ENCODE measurements at places on chromosomes 3 and 15.

DNA sequence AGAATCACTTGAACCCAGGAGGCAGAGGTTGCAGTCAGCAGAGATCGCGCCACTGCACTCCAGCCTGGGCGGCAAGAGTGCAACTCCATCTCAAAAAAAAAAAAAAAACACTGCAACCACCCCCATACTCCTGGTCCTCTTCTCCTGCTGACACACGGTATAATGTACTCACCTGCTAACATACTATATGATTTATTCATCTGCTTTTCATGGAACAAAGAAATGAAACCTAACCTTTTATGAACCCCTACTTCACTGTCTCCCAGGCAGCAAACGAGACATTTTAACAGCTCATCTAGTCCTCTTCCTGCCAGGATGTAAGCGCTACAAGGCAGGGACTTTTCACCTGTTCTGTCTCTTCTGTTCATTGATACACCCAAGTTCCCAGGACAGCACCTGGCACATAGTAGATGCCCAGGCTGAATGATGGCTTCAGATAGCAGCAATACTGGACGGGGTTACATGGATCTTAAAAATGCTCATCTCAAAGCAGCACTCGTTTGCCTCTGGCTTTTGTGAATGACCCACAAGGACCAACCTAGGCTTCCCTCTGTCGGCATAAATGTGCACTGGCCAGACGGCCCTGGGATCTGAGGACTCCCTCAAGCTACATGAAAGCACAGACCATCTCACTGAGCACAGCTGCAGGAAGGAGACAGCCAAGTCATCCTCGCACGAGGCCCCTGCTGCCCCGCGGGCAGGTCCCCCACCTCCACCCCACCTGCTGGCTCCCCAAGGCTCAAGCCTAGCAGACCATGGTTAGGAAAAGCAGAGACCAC is 20.3 kb downstream of the XXYLT1 start:
- DNase-seq, result no peak

DNA sequence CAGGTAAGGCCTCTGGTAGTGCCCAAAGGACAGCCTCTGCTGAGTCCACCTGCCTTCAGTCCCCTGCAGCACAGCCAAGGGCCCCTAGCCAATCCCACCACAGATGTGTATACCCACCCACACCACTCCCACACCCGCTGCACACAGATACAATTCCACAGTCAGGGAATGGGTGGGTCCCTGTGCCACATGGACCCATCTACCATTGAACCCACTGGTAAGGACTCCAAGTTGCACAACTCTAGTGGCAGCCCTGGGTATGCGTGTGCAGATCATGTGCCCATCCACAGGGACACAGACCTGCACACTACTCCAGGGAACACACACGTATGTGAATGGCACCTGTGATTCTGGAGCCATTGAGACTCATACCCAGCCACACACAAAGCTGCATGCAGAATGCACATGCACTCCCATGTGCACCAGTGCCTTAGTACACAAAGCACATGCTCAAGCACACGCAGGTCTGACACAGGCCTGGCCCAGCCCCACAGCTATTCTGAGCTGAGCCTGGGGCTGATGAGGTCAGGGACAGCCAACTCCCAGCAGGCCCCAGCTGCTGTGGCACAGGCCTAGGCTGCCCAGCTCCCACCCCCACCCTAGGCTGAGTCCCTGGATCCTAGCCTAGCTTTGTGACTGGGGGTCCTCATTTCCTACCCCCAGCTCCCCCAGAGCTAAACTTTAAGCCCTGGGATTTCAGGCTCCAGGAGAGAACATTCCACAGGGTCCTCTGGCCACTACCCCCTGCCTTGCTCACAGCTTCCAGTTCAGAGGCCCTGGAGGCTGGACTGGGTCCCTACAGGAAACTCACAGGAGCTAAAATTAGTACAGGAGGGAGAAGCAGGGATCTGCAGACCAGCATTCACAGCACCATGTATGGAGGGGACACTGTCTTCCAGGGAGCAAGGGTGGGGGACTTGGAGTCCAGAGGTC is 2.7 kb upstream of the ALS2CL start:
- DNase-seq, result no peak

GRCh38 chr15:85002517-85002916 is 20.9 kb downstream of the PDE8A start:
- no peak for DNase-seq

DNA sequence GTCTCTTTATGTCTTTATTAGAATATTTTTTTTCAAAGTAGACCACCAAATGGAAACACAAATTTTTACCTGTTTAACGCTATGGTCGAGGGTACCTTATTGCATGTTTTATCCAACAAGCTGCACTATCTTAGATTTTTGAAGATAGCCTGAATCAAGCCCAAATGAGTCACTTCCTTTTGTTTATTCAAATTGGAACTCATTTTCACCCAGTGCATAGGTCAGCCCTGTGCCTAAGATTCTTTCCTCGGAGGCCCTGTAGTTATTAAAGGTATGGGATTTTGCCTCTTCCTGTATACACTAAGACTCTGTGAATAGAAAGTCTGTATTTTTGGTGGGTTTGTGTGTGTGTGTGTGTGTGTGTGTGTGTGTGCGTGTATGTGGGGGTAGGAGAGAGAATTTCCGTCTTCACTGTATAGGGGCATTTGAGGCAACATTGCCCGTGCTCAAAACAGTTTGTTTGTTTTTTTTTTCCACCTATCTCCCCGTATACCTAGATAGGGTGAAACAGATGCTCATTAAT is 358.0 kb upstream of the CADM2 start:
- DNase-seq, result no peak

DNA sequence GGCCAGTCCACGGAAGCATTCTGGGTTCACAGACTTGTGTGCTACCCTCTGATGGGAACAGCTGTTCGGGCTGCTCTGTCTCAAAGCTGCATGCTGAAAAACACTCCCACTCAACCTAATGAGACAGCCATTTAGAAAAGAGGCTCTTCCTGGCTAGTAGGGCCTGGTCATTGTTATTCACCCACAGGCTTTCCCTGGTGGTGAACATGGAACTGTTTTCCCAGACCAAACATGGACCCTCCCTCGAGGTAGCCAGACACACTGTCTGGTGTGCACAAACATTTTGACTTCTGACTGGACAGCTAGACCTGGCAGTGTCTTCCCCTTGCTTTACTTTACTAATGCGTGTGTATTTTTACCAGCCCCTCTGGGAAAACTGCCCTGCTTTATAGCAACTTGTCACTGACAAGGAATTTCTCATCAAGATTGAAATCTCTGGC is 39.0 kb downstream of the MECOM start:
- DNase-seq, result no peak

DNA sequence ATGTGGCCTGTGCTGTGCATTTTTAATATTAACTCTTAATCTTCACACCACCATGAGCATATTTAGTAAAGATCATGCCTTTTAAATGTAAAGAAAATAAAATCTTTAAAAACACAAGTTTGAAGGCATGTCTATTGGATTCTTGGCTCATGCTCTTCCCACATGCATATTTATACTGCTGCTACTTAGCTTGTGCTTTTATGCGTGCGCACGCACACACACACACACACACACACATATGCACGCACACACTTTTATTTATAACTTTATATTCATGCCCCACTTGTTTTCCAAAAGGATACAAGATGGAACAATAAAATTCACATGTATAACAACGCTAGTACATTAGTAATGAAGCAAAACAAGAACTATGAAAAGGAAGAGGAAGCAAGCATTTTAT is 36.1 kb upstream of the ZPLD1 start:
- no peak for DNase-seq

DNA sequence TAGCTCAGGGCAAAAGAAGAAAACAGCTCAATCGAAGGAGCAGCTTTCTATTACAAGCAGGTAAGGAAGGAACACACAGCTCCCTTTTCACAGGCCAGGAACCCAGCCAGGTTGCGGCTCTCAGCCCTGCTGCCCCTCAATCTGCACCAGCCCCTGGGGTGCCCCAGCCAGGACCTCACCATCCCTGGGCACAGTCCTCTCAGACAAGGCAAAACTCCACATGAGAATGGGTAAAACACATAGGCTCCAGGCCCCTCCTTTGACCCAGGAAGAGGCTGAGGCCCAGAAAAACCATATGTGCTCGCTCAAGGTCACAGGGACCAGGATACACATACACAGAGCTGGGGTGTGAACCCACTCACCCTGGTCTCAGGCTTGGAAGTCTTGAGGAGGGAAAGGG is 178.7 kb upstream of the TLE3 start:
- no peak for DNase-seq

- no peak for DNase-seq
These were observed 105.5 kb downstream of the MME start for GRCh38 chr3:155185631-155186071.

- no peak for DNase-seq
These were observed 676.0 kb upstream of the SEMA6D start for GRCh38 chr15:47041301-47041700.

- DNase-seq, result no peak
These were observed 741.4 kb upstream of the CCDC54 start for GRCh38 chr3:106635826-106636225.

GRCh38 chr3:9935966-9936510 is 2.4 kb downstream of the CRELD1 start:
- DNase-seq, result no peak

- DNase-seq, result peak; percentile 48
These were observed 1.0 kb downstream of the KLHL18 start for GRCh38 chr3:47283591-47284364.

- no peak for DNase-seq
These were observed 11.3 kb downstream of the SHISA5 start for GRCh38 chr3:48492461-48493202.

DNA sequence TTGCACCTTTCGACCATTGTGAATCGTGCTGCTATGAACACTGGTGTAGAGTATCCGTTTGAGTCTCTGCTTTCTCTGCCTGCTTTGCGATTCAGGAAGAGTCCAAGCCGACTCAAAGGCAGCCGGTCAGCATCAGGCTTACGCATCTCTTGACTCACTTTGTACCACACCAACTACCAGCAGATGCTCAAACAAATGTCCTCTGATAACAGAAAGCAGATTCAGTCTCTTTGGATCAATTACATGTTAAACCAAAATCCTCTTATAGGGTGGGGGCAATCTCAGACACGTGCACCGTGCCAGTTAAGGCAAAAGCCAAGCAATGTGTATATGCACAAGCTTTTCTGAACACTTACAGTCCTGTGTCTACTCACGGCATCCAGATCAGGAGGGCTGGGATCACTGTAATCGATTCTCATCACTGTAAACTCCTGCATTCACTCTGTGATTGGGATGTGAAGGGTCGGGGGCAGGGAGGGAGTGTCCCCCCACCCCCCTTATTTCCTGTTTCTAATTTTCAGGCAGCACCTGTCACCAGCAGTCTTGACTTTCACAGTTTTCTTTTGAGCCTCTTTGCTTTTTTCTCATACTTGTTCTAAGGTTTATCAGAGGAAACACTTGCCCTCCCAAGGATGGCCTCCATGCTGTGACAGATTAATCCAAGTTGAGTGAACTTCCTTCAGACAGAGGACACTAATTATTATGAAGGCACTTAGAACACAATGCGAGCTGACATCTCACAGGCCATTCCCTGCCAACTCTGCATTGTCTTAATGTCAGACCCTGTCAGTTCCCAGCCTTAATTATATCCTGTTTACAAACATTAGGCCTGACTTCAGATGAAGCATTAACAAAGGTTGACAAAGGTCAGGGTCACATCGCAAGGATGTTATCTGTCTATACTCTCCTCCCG is 153.5 kb downstream of the MECOM start:
- DNase-seq, result no peak

- no peak for DNase-seq
These were observed 47.9 kb downstream of the ATP2C1 start for GRCh38 chr3:130941793-130942192.

DNA sequence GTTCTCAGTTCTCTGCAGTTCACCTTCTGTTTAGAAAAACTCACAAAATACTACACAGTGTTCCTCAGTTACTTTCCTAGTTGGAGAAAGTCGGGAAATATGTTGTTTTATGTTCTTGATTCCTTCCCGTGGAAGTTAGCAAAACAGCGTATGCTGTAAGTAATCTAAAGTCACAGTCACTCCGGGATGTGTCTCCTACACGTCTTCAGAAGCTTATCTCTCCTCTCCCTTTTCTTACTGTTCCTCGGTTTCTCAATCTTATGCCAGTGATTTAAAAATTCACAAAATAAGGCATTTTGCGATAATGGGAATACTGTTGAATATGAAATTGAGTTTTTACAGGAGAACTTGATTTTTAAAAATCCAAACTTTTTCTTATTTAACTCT is 1.7 kb downstream of the HEG1 start:
- no peak for DNase-seq

- no peak for DNase-seq
These were observed 51.2 kb upstream of the TNIK start for GRCh38 chr3:171511450-171511849.

DNA sequence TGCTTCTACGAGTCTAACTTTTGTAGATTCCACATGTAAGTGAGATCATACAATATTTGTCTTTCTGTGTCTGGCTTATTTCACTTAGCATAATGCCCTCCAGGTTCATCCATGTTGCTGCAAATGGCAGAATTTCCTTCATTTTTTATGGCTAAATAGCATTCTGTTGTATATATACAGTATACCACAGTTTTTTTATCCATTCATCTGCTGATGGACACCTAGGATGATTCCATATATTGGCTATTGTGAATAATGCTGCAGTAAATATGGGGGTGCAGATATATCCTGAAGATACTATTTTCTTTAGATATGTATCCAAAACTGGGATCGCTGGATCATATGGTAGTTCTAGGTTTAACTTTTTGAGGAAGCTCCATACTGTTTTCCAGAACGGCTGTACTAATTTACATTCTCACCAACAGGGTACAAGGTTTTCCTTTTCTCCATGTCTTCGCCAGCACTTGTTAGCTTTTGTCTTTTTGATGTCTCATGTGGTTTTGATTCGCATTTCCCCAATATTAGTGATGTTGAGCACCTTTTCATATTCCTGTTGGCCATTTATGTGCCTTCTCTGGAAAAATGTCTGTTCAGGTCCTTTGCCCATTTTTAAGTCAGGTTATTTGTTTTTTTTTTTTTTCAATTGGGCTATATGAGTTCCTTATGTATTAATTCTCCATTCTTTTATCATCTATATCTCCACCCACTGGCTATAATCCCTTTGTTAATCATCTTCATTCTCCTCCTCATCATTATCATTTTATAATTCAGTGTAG is 26.9 kb downstream of the CHCHD4 start:
- no peak for DNase-seq

GRCh38 chr3:143648708-143649107 is 199.6 kb downstream of the SLC9A9 start:
- DNase-seq, result no peak

- no peak for DNase-seq
These were observed at the start of gene SLCO2A1 for GRCh38 chr3:134029734-134030378. Gene SLCO2A1 (minus strand): TSS chr3:134029925. CDS start chr3:134029802, 123 bp downstream.

DNA sequence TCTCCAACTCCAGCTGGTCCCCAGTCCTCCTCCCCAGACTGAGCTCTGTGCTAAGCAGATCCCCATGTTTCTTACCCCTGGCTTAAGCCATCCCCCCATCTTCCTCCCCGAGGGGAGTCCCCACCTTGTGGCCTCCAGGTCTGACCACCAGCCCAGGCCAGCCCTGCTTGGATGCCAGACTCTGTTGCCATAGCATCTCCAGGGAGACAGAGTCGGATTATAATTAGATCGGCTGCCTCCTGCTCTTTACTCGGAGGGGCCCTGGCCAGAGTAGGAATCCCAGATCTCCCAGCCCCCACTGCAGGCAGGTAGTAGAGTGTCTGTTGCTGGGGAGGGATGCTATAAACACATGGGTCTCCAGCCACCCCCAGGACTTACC is 2.4 kb downstream of the KLHDC8B start:
- DNase-seq, result no peak
